ENCODE measurements at places on chromosomes 3 and 15. TPM values are rescaled to one million over a fixed set of nuclear protein-coding genes. Genes with fewer than 3 reads are reported as not detected.

The TUSC7 gene
- total RNA-seq, result not detected

The LRRC49 gene
- 4.4 TPM for total RNA-seq

The CPLX3 gene
- total RNA-seq, result not detected

The SERPINI1 gene
- total RNA-seq, result 1.2 TPM

The SEMA3F gene
- 21.2 TPM for total RNA-seq

Measured in Peyer's patch (tissue), 4 donors.